ENCODE measurements at places on chromosomes 6 and 20.
A peak's percentile ranks its signal among the peaks of the same experiment; 100 is the strongest.

GRCh38 chr20:6501061-6501460 lies 266.4 kb upstream of the BMP2 start:
- no peak for DNase-seq

DNA sequence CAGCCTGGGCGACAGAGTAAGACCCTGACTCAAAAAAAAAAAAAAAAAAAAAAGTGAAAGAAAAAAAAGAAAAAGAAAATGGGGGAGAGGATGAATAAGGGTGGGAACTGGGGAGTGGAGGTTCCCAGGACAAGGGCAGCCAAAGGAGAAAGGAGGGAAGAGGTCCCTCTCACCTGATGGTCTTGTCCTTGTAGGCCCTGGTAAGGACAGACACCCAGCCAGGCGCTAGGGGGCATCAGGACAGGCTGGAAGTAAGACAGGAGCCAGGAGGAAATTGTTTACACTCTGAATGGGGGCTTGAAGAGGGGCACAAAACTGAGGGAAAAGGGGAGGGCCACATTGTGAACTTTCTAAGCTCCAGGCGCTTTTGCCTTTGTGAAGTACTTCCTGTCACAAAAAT lies 2.3 kb upstream of the ALDH5A1 start:
- DNase-seq, result peak; percentile 50

DNA sequence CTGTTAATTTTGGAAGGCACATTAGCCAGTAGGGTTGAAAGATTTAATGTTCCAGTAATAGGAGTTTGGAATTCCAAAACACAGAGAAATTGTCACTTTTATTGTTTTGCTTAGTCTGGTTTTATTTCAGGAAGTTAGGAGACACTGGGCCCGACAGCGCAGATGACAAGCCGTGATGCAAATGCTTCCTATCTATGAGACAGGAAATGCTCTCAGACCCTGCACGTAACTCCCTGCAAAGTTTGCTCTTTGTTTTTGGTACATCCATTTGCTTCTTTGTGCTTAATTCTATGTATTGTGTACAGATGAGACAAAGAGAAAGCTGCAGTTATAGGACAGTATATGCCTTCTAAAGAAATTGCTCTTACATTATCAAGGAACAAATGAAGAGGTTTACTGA lies 201.6 kb upstream of the SGK1 start:
- DNase-seq, result no peak

GRCh38 chr6:129637340-129638054 lies 72.5 kb downstream of the ARHGAP18 start:
- DNase-seq, result no peak

DNA sequence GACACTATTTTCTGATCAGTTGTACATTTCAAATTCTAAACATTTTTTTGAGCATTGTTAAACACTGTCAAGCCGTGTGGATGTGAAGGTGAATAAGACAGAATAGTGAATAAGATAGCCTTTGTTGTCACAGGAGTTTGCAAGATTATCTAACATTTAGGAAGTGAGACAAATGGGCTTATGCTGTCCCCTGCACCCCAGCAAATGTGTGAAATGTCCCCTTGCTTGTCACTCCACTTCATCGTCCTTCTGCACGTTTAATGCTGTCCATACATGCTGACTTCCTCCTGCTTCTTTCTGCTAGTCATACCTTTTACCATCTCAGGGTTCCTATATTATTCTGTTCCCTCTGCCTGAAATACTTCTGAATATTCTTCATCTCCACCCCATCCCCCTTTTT lies 62.6 kb downstream of the CBFA2T2 start:
- no peak for DNase-seq

GRCh38 chr20:44959638-44960102 lies 527 bp downstream of the TOMM34 start:
- no peak for DNase-seq

DNA sequence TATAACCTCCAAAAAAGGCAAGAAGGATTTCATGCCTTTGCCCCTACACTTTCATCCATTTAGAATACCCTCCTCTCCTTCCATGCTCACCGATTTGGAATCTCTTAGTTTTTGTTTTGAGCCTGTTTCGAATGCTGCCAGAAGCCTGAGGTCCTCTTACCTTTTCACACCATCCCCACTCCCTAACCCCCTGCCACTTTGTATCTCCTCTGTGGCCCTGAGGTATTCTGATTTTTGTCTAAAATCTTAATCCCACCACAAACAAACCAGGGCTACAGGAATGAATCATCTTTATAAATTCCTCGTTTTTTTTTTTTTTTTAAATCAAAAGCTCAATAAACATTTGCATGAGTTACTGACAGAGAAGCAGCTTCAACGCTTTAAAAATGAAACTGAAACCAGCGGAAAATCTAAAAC lies 1.6 kb upstream of the RPS12 start:
- DNase-seq, result no peak

DNA sequence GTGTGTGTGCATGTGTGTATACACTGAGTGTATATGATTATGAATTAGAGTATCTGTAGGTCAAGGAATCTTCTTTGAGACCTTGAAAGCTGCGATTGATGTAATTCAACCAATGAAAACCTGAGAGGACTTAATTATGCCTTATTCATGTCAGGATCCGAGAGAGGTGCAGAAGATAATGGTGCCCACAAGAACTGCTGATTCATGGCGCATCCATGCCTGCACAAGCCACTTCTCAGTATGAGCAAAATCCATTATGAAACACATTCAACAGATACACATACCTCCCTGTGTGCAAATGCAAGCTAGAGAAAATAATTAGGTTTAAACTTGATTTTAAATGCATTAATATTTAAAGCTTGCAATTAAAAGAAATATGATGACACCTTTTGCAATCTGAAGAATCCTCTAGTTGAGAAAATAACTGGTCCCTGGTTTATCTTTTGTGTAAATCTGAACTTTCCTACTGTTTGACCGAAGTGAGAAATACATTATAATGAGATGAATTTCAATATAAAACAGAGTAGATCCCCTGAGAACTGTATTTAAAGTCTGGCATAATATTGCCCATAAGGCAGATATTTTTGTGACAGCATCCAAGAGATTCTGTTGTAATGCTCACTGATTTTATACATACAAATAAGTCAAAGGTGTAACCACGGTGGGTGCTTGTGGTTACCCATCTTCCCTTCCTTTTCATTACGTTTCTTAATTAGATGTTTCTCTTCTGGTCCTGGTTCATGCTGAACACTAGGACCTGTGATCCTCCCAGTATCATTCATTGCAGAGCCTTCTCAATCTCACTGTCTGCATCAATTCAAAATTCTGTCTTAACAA lies 45.6 kb downstream of the LY86 start:
- no peak for DNase-seq

- DNase-seq, result peak; percentile 64
These were observed 471 bp downstream of the EZR start for GRCh38 chr6:158818581-158819212.

GRCh38 chr6:35557239-35557638 lies 44.5 kb upstream of the TULP1 start:
- DNase-seq, result no peak

GRCh38 chr6:106553440-106553839 lies 75.9 kb downstream of the RTN4IP1 start:
- no peak for DNase-seq

GRCh38 chr20:31679357-31680285 lies 41.9 kb downstream of the COX4I2 start:
- DNase-seq, result no peak

GRCh38 chr20:51058017-51058416 lies 35.1 kb upstream of the KCNG1 start:
- DNase-seq, result no peak

GRCh38 chr6:14750059-14750661 lies 495.7 kb upstream of the JARID2 start:
- no peak for DNase-seq

DNA sequence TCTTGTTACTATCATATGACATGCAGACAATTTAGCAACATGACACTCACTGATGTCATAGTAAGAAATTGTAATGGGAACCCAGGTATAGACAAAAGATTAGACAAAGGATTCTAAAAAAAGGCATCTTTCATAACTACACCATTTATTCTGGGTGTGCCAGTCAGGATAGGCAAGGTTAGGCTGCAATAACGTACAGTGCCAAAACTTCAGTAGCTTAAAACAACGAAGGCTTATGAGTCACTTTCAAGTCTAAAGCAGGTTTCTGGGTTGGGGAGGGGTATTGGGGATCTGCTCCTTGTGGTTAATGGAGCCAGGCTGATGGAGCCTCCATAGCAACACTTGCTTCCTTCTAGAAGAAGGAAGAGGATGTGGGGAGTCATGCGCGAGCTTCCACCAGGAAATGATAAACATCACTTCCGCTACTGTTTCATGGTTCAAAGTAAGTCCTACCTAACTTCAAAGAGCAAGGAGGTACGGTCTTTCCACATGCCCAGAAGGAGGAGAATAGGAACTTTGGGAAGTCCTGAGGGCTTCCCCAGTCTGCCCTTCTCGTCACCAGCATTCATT lies 2.0 kb upstream of the GTSF1L start:
- DNase-seq, result no peak

DNA sequence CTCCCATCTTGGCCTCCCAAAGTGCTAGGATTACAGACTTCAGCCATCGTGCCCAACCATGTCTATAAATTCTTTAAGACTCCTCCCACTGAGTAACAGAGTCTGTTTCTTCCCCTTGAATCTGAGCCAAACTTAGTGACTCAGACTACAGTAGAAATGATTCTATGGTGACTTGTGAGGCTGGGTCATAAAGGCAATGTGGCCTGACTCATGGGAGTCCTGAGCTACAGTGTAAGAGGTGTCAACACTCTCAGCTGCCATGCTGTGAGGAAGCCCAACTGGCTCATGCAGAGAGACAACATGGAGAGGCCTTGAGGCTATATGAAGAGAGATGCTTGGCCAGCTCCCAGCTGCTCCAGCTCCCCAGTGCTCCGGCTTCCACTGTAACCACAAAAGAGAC lies 5.2 kb upstream of the NRSN2 start:
- no peak for DNase-seq

GRCh38 chr20:47676912-47677634 lies 108.2 kb downstream of the SULF2 start:
- DNase-seq, result no peak

DNA sequence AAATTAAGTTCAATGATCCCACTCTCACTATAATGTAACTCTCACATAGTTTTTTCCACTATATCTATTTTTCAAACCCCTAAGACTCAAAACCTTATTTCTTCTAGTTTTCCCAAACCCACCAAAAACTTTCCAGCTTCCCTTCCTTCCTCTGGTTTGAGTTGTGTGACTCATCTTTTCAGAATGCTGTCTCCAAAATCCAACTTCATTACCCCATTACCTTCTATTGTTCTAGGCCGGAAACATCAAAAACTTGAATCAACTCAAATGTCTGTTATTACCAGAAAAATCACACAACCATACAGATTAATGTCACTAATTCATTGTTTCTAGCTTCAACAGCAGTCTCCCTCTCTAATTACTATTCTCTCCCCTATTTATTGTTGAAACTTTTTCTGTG lies 1090.3 kb downstream of the HACE1 start:
- DNase-seq, result no peak

- no peak for DNase-seq
These were observed 183.6 kb downstream of the COL9A1 start for GRCh38 chr6:70119218-70119835.

- DNase-seq, result no peak
These were observed 48.1 kb downstream of the RIPOR2 start for GRCh38 chr6:24887545-24888140.

GRCh38 chr20:2000285-2000684 lies 6.4 kb upstream of the PDYN start:
- DNase-seq, result no peak

DNA sequence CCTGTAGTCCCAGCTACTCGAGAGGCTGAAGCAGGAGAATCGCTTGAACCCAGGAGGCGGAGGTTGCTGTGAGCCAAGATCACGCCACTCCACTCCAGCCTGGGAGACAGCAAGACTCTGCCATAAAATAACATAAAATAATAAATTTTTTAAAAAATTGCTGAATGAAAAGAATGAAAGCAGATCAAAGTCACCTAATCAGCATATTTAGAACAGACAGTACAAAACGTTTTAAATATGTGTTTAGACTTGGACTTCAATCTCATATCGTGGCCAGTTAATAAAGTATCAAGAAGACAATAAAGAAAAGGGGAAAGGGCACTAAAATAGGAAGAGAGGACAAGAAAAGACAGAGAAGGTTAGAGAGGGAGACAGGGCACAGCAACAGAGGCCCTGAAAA lies 74.6 kb downstream of the EPM2A start:
- DNase-seq, result no peak

Data from left colon (tissue), 2 donors.